ENCODE measurements at places on chromosomes 12 and 14. TPM values are rescaled to one million over a fixed set of nuclear protein-coding genes. Genes with fewer than 3 reads are reported as not detected.

The CEP290 gene
- total RNA-seq = 5.0 TPM

The HOXC5 gene
- total RNA-seq = not detected

The CLEC6A gene
- total RNA-seq = not detected

The CISTR gene
- 0.83 TPM for total RNA-seq

The SRRM4 gene
- total RNA-seq = 0.30 TPM

The LTBP2 gene
- total RNA-seq = 11.9 TPM

The CD27 gene
- 0.30 TPM for total RNA-seq

The C1QL4 gene
- total RNA-seq = not detected

The TAS2R9 gene
- total RNA-seq = 0.22 TPM

The HNRNPC gene
- total RNA-seq = 238 TPM

The HOXC12 gene
- total RNA-seq = not detected

The A2ML1 gene
- not detected for total RNA-seq

The MYBPC1 gene
- 8.3 TPM for total RNA-seq

The CCDC184 gene
- total RNA-seq = 0.97 TPM

The BHLHE41 gene
- total RNA-seq = 39.1 TPM

The PRDM4 gene
- total RNA-seq = 13.3 TPM

The INSM2 gene
- not detected for total RNA-seq

The PAPLN gene
- total RNA-seq = 2.5 TPM

DNA sequence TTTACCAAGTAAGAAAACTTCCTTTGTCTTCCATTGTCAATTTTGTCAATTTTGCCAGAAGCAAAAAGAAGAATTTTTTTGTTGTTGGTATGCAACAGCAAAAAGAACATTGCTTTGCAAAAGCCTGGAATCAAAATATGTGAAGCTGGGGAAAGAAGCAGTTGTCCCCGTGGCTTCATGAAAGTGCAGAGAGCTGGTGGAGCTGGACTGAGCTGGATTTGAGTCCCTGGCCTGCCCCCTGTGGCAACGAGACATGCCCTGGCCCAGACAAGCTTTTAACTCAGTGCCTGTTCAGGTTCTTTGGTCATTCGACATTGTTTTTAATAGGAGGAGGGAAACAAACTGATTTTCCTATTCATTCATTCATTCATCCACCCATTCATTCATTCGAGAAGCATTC is 70.3 kb downstream of the SLC15A4 start:
- no peak for DNase-seq

GRCh38 chr12:16474801-16475200 is 127.4 kb downstream of the MGST1 start:
- DNase-seq = no peak

DNA sequence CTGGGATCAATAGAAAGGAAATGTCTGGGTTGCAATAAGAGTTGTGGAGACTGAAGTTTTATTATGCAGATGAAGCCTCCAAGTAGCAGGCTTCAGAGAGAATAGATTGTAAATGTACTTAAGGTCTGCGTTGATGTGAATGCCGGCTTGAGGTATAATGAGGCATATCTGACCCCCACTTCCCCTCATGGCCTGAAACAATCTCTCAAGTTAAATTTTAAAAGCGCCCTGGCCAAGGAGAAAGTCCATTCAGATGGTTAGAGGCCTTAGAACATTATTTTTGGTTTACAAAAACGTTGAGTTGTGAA is 28.3 kb upstream of the HIGD1C start:
- DNase-seq = no peak

DNA sequence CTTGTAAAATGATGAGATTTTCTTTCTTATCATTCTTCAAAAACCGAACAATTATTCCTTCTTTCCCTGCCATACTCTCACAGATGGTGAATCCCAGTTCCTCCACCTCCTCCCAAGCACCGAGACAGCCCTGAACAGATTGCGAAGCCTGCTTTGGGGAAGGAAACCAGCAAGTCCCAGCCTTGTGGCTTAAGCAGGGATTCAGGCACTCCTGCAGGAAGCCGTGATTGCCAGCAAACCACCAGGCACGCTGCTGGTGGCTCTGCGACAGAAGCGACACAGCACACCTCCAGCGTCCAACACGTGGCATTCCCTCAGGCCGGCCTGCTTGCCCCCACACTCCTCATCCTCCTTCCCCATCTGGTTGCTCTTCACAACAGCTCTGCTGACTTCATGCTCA is 237.7 kb downstream of the GXYLT1 start:
- no peak for DNase-seq

GRCh38 chr12:124520907-124521306 is 46.5 kb downstream of the NCOR2 start:
- peak; percentile 36 for DNase-seq

DNA sequence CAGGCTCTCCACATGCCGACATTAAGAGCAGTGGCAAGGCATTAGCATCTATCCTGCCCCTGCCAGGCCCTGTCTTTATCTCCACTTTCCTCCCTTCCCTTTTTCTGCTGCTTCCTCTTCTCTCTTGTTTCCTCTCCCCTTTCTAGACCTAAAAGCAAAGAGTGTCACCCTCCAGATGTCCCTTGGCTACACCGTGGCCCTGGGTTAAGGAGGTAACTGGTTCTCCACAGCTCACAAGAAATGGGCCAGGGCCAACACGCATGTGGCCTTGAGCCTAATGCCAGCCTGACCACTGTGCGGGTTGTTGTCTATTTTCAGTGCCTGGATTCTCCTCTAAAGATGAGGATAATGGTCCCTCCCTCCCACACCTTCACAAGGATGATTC is 41.7 kb upstream of the DDX11 start:
- DNase-seq = no peak

DNA sequence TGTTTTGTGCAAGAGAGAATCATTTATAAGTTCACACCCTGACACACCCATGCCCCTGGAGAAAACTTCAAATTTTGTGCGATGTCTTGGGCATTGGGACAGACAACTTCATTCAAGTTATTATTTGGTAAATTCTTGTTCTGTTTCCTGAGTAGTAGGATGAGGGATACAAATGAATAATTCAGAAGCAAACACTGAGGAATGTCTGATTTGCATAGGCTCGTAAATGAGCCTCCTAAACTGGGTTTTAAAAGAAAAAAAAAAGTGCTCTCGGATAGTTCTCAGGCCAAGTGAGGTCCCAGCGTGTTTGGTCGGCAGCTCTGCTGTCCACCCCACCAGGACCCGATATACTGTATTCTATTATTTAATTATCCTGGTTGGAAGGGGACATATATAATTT is 134.7 kb upstream of the CPM start:
- no peak for DNase-seq

GRCh38 chr12:79033788-79034187 is 169.2 kb downstream of the SYT1 start:
- DNase-seq = no peak

GRCh38 chr14:44782775-44783238 is 178.9 kb downstream of the KLHL28 start:
- no peak for DNase-seq

DNA sequence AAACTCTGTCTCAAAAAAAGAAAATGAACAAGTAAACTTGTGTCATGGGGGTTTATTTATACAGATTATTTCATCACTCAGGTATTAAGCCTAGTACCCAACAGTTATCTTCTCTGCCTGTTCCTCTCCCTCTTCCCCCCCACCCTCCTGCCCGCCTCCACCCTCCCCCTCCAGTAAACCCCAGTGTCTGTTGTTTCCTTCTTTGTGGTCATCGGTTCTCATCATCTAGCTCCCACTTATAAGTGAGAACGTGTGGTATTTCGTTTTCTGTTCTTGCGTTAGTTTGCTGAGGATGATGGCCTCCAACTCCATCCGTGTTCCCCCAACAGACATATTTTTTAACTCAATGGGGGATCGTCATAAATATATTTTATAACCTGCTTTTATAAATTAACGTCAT is 12.3 kb downstream of the IL31 start:
- DNase-seq = no peak

DNA sequence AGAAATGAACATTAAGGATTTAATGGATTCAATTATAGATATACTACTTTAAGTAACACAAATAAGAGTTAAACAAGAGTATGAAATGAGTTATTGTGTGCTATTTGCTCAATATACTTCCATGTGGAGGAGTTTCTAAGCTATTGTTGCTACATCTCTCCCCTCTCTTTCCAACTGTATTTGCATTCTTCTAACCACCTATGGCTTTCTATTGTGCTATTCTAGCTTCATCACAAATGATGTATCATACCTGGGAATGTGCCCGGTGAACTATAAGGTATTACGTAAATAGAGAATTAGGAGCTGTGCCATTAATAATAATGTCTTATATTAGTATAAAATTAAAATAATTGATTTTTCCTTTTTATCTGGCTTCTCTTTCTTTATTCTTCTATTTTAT is 87.1 kb upstream of the PLEKHG7 start:
- DNase-seq = no peak

DNA sequence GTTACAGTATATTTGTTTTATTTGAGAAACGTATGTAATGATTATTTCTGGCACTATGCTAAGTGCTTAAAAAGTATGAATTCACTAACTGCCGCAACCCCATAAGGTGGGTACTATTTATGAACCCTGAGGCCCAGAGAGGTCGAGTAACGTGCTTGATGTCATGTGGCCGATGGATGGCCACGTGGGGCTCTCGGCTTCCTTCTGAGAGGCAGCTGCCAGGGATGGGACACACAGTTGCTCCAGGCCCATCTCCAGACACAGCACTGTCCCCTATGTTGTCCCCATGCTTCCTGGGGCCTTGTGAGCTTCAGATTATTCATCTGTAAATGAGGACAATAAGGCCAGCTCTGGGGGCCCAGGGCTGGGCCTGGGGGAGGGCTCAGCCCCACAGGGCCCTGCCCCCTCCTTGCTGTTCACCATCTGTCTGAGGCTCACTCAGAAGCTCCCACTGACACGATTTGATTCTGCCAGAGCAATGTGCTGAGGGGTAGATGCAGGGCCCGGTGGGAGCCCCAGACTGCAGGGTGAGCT is 115.0 kb downstream of the CALM1 start:
- DNase-seq = no peak

GRCh38 chr12:92537290-92537960 is 165.4 kb upstream of the PLEKHG7 start:
- no peak for DNase-seq

DNA sequence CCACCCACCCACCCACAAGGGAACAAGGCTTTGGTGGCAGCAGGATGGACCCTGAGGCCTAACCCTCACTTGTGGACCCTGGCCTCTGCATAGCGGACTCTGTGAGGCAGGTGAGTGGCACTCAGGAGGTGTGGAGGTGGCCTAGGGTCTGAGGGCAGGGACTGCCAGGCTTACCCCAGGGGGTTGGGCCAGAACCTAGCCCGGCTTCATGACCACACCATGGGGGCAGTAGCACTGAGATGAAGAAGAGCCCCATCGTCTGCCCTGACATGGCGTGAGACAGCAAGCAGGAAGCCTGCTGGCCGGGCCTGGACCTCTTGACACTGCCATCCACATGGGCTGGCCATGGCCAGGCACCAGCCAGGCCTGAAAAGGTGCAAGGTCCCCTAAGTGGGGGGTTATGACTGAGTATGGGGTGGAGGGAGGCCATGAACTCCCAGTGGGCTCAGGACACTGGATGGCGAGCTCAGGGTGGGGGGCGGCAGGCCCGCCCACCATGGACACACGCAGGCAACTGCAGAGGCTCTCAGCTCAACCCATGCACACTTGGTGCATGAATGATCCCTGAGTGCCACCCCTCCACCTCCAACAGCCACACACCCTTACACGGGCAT is 29.3 kb downstream of the JAG2 start:
- DNase-seq = no peak

- no peak for DNase-seq
These were observed 1059.3 kb downstream of the TMEM121 start for GRCh38 chr14:106585692-106586091.

- no peak for DNase-seq
These were observed 52.8 kb upstream of the EGLN3 start for GRCh38 chr14:34003691-34004090.

DNA sequence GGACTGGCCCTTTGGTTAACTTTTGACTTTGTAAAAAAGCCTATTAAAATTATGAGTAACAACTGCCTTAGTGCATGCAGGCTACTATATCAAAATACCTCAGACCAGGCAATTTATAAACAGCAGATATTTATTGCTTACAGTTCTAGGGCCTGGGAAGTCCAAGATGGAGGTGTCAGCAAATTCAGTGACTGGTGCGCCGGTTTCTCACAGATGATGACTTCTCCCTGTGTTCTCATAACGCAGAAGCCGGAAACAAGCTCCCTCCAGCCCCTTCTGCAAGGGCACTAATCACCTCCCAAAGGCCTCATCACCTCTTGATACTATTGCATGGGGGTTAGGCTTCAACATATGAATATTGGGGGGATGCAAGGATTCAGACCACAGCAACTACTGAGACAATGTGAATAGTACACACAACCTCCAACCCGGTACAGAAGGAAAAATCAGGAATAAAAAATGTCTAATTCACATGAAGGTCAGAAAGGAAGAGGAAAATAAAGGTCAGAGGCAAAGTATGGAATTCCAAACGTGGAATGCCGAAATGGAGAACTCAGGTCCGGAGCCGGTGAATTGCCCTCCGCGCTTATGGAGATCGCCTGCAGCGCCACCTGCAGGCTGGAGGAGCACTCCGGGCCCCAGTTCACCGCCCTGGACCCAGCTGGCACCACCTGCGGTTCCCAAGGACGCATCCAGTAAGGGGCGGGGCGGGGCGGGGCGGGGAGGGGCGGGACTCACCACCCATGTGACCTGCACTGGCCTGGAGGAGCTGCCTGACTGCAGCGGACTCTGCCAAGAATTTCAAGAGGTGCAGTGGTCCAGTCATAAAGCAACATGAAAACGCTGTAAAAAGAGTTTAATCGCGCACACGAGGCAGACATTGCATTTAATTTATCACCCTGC is 203.4 kb downstream of the KIF26A start:
- peak; percentile 50 for DNase-seq

- no peak for DNase-seq
These were observed 43.8 kb downstream of the DDHD1 start for GRCh38 chr14:53109105-53110041.

DNA sequence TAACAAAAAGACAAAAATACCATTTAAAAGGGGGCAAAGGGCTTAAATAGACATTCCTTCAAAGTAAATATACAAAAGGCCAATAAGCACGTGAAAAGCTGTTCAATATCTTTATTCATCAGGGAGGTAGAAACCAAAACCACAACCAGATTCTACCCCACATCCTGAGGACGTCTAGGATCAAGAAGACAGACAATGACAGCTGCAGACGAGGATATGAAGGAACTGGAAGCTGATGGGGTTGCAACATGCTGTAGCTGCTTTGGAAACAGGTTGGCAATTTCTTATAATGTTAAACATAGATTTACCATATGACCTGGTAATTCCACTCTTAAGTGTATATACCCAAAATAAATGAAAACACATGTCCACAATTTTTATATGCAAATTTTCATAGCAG is 85.1 kb upstream of the C14orf180 start:
- no peak for DNase-seq

DNA sequence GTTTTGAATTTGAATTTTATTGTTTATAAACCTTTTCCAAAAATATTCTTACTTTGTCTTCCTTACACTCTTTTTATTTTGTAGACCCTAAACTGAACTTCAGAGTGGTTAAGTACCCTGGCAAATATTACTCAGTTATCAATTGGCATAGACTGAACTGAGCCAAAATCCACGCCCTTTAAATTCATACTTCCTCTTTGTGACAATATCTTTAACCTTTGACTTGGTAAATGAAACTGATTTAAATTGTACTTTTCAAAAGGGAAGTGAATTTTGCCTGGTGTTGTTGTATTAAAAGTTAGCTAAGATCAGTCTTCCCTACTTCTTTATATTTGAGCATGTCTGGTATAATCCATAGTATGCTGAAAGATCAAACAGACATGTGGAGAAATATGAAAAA is 184.3 kb upstream of the USP15 start:
- no peak for DNase-seq

GRCh38 chr12:89098441-89099112 is 253.7 kb downstream of the DUSP6 start:
- DNase-seq = peak; percentile 67

- no peak for DNase-seq
These were observed 68.0 kb upstream of the OSBPL8 start for GRCh38 chr12:76627346-76628135.

GRCh38 chr12:4148418-4149056 is 125.0 kb upstream of the CCND2 start:
- peak; percentile 83 for DNase-seq
